Stromal cell of bone marrow (primary cell): ENCODE measurements at places on chromosomes 4 and X.

DNA sequence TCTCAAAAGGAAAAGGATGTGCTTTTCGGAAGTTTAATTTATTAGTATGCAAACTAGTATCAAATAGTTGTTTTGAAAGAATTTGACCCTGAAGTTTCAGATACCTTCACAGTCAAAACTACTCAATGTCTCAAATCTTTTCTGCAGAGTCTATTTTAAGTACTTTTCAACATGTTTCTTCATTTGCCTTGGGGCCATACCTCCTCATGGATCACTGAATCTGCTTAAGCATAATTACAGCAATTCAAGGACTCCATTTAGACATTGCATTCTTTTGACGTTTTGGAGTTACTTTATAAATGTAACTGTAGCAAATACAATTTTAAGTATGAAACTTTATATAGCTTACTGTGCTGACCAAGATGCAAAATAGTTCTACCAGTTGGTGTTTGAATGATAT is 25.5 kb downstream of the PALLD start:
- no peak for DNase-seq

DNA sequence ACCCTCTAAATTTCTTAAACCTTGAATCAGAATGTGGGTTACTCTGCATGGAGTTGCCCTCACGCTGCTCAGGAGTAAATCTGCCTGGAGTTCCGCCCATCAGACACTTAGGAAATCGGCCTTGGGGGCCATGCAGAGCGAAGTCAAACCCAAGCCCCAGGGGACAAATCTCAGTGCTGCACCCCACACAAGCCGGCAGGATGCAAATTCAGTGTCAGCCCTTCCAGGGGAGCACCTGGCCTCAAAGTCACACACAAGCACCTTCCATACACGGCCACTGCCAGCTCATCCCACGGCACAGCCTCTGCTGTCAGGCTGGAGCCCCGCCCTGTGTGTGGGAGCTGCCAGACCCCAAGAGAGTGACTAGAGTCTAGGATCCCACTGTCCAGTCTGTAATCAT is 27.4 kb downstream of the RNF212 start:
- no peak for DNase-seq

DNA sequence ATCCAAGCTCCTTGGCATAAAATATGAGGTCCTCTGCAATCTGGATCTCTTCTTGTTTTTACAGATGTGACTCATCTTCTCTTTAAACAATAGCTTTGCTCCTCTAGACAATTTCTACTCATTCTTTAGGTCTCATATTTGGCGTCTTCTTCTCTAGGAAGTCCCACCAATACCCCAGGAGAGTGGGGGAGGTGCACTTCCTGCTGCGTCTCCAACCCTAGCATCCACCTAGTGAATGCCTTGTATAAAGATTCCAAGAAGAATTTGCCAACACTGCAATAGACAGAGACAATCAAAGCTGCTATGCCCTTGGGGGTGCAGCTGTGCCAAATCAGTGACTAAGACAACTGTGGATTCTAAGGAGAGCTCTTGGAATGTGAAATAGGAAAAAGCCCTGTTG is 45.7 kb upstream of the SLC10A7 start:
- no peak for DNase-seq

DNA sequence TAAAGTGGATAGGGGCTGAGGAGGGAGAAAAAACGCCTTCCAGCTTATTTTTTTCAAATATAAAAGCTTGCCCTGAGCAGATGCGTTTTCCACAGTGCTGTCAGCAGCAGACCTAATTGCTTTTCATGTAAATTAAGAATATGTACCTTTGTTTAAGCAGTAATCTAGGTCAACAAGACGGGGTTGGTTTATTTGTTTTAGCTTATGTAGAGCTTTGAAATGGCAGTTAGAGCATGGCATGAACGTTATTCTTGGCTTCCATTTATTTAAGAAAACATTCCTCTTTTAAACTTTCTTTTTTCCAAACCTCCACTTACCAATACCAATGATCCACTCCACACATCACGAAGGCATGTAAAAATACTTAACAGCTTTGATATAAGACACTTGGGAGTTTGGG is 220.3 kb upstream of the TENM3 start:
- DNase-seq, result no peak
